Inflammatory macrophage treated with lipopolysaccharide for 1 hour (primary cell): ENCODE measurements at places on chromosomes 4 and X.

DNA sequence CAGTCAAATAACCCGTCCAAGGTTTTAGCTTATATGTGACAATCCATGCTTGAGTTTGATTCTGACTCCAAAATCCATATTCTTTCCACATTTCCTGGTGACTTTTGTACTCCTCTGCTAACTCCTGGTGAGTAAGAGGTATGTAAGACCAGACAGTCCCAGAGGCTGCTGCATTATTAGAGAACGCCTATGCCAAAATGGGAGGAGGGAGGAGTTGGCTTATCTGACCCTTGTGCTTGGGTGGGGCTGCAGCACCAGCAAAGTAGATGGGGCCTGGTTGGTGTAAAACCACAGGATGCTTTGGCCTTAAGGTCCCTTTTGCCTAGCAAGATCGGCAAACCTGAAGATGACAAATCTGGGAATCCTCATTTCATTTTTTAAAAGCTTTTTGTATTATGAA lies 9.1 kb upstream of the RNF212 start:
- DNase-seq: no peak

GRCh38 chr4:180610324-180610723 lies 1632.9 kb upstream of the TENM3 start:
- DNase-seq: no peak

GRCh38 chr4:3502941-3503936 lies 29.0 kb downstream of the LRPAP1 start:
- no peak for DNase-seq

DNA sequence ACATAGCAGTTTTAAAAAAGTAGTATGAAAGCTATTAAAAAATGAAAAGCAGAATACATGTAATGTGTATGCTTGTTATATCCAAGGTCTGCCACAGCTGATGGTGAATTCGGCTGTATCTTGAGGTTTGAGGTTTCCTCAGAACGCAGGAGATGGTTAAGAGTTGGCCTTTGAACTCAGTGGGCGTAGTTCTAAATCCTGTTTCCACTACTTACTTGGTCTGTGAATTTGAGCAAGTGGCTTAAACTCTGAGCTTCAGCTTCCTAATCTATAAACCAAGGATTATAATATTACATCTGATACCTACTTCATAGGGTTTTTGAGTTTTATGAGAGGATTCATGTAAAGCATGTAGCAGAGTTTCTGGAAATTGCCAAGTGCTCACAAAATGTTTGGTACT lies 125.2 kb downstream of the STIM2 start:
- DNase-seq: peak; percentile 5

- DNase-seq: no peak
Measured at GRCh38 chr4:87251106-87251505, 30.7 kb upstream of the KLHL8 start.

GRCh38 chrX:13066391-13066790 lies 22.0 kb upstream of the FAM9C start:
- no peak for DNase-seq

GRCh38 chr4:119197772-119198212 lies 14.7 kb upstream of the USP53 start:
- no peak for DNase-seq

GRCh38 chrX:35670889-35671288 lies 127.3 kb upstream of the MAGEB16 start:
- DNase-seq: no peak

DNA sequence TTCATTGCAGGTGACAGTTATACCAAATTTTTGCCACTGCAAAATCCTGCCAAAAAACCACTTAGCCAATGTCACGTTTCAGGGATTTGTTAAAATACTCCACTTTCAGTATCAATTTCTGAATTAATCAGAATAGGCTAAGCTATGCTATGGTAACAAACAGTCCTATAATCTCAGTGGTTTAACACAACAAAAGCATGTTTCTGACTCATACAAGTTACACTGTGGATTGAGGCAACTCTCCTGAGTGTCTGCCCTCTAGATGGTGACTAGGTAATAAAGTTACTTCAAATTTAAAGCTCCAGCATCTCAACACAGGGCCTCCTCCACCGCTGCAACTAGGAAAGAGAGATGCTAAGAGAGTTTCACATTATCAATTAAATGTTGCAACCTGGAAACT lies 23.0 kb upstream of the RADX start:
- DNase-seq: no peak

- DNase-seq: no peak
Measured at GRCh38 chrX:154486052-154486395, 391 bp downstream of the UBL4A start.

GRCh38 chr4:16721613-16722291 lies 176.7 kb downstream of the LDB2 start:
- DNase-seq: no peak

DNA sequence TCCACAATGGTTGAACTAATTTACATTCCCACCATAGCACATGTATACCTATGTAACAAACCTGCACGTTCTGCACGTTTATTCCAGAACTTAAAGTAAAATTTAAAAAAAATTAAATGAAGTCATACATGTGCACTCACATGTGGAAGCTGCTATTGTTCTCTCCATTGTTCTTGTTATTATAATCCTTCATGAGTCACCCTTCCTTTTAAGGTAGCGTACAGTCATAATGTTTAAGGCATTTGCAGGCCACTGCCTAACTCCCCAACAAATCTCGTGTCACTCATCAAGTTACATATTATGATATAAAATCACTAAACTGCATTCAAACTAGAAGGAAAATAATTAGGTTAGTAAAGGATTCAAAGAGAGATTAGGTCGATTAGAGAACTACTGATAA lies 63.6 kb downstream of the SLC7A11 start:
- no peak for DNase-seq

DNA sequence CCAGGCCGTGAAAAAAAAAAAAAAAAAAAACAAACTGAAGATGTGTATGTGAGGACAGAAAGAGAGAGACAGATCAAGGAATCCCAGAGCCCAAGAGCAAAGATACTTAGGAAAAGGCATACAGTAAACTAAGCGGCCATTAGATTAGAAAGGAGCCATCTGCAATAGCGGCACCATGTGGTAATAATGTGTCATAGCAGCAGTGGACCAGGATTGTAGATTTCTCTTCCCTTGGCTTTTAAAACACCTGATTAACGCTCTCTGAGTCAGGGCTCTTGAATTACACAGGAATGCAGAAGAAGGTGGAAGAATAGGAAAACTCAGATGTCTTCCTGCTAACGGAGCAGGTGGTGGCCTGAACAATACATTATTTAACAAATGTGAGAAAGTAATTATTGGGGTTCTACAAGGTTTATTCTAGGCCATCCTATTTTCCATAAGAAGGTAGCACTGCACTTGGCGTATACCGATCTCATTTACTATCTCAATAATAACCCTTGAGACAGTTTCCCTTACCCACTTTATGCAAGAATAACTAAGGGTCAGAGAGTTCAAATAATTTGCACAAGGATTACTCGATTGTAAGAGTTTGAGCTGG lies 182.7 kb downstream of the KCNIP4 start:
- DNase-seq: peak; percentile 64

- DNase-seq: no peak
Measured at GRCh38 chr4:81326581-81326980, 111.6 kb upstream of the PRKG2 start.

DNA sequence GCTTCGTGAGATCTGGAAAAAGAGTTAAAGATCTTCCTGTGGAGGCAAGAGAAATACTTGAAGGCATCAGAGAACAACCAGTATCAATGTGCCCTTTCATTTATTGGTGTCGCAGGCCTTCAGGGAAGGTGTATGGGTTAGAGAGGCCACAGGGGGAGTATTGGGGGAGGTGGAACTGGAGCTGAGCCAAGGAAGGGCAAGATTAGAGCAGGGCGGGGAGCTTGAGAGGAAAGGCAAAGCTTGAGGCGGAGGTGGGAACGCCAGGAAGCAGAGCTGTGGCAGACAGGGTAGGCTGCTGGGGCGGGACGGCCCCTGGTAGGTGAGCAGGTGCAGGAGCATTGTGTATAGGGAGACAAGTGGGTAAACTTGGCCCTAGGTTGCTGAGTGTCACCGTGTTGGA lies 329.9 kb downstream of the ARHGAP10 start:
- no peak for DNase-seq

DNA sequence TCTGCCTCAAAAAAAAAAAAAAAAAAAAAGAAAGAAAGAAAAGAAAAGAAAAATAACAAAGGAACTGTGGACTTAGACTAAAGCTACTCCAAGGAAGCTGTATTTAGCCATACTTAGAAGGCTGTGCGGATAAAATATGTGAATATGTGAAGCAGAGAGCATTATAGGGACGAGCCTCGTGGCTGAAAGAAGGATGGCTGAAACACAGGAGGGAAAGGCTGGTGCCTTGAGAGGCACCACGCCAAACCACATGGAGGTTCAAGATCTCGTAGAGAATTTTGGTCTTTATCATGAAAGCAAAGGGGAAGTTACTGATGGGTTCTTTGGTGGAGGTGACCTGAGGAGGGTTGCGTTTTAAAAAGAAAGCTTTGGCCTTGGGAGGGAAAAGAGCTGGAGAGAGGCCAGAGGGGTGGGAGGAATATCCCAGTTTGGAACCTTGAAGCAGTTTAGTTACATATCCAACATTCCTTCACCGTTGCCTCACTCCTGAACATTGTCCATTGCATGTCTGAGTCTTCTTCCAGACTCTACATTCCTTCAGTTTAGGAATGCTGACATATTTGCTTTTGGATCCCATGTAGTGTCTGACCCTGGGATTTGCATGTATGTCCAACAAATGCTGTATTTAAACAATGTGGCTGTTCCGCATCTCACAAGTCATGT lies 82.5 kb downstream of the CPE start:
- no peak for DNase-seq

GRCh38 chr4:34676400-34676799 lies 1567.9 kb downstream of the ARAP2 start:
- no peak for DNase-seq

- DNase-seq: no peak
Measured at GRCh38 chr4:127486248-127486647, 146.5 kb upstream of the INTU start.

DNA sequence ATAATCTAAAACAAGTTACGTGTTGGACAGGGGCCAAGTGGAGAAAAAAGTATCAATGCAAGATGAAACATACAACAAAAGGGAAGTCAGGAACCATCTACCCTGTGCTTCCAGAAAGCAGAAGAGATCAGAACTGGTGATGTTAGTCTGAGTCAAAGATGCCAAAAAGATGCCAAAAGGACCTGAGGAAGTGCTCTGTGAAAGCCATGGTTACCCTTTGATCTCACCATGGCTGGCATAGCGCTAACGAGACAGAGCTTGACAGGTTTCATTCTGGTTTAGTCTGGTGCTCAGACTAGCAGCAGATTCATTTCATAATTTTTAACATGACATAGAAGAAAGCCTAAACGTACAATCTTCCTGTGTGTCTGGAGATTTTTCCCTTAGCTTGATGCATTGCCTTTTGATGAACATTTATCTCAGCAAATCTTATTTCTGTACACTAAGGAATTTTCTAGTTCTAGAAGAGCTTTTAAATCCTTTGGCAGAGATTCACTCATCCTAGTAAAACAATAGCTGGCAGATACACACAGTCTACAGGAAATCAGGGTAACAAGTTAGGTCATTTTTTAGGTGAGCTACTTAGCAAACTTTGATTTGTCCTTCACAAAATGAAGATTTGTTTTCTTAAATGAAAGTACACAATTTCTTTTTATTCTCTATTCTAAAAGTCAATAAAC lies 87.7 kb downstream of the COL25A1 start:
- DNase-seq: no peak

- no peak for DNase-seq
Measured at GRCh38 chrX:153644356-153645125, 2.5 kb upstream of the DUSP9 start.

GRCh38 chrX:40169193-40170101 lies 71.7 kb upstream of the BCOR start:
- peak; percentile 59 for DNase-seq

DNA sequence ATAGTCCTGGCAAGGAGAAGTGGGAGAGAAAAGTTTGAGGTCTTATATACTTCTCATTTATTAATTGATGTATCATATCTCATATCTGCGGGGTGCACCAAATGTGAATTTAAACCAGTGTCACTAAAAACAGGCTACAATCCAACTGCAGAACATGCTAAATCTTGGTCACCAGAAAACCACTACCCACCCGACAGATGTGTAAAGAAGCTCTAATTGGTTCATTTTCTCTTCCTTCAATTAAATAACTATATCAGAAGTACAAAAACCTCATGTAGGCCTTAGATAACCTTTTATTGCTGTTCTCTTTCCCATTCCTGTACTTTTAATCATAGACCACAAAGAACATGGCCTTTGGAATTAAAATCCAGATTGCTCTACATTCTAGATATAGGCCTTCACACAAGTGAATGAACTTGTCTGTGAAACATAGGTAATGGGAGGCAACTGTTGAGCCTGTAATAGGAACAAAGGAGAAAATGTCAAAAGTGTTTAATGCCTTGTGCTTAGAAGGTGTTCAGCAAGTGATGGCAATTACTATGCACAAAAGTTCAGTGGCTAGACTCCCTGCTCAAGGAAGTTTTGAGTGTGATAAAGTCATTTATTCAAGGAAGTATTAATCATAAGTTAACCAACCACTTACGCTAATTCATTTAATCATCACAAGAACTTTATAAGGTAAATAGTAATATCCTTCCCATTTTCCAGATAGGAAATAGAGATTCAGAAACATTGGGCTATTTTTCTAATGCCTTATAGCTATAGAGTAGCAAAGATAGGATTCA lies 425.6 kb downstream of the INPP4B start:
- no peak for DNase-seq

DNA sequence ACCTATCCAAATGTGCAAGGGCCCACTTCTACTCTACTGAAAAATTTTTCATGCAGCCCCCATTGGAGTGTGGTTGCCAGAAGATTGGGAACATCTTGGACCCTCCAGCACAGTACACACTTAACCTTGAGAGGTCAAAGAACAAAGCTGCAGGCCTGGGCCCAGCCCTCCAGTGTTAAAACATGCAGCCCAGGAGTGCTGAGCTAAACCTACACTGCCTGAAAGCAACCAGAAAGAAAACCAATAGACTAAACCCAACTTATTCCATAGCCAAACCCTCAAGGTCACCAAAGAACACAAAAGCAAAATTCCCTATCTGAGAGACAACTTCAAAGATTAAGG lies 47.9 kb downstream of the TECRL start:
- no peak for DNase-seq

DNA sequence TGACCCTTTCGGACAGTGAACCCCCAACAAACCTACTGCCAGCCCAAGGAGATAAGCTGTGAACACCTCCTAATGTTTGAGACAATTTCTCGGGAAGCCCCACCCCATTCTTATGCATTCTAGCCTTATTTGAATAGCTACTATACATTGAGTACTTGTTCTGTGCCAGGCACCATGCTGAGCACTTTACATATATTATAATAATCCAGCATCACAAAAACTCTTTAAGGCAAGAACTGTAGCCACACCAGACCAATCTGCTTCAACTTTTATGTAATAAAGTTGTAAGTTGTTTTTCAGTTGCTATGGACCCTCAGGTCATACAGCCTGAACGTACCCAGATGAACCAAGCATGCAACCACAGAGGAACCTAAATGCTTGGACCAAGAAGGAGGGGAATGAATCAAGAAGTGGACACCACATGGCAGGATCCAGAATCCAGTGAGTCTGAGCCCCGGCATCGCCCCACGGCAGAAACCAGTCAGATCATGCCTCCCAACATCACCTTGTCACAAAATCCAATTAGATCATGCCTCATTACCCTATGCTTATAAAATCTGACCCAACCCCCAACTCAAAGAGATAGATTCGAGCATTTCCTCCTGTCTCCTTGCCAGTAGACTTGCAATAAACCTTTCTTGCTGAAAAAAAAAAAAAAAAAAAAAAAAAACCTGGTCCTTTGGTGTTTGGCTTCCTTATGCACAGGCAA lies 225.0 kb downstream of the QDPR start:
- DNase-seq: no peak
